ENCODE measurements at places on chromosomes 4 and X.

DNA sequence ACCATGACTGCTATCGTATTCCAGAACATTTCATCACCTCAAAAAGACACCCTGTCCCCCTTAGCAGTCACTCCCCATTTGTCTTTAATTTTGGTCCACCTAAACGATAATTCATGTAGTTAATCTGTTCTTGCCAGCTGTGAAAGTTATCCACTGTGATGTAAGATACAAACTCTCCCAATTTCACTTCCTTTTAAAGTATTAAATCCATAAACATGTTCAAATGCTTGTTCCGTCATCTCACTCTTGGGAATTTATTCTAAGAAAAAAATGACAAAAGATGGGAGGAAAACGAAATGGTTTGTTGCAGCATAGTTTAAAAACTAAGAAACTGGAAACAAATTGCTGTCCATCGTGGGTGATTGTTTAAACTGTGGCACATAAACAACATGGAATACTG is 53.7 kb upstream of the IRF2 start:
- no peak for DNase-seq

DNA sequence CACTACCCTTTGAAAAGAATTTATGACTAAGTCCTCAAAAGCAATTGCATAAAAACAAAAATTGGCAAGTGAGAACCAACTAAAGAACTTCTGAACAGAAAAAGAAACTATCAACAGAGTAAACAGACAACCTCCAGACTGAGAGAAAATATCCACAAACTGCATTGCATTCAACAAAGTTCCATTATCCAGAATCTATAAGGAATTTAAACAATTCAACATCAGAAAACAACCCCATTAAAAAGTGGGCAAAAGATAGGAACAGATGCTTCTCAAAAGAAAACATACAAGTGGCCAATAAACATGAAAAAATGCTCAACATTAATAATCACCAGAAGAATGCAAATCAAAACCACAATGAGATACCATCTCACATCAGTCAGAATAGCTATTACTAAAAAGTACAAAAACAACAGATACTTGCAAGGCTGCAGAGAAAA is 130.2 kb downstream of the GASK1B start:
- DNase-seq, result no peak

GRCh38 chr4:648579-649292 is 23.4 kb downstream of the PDE6B start:
- no peak for DNase-seq

DNA sequence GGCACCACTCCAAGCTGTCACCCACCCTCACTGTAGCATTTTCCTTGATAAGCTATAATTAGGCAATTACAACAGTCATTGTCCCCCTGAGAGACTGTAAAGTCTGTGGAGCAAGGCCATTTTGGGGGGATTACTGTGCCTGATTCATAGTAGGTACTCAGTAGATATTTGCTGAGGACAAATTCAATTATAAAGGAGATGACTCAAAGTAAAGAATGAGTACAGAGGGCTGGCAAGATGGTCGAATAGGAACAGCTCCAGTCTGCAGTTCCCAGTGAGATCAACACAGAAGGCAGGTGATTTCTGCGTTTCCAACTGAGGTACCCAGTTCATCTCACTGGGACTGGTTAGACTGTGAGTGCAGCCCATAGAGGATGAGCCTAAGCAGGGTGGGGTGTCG is 42.0 kb downstream of the MAOB start:
- DNase-seq, result no peak

DNA sequence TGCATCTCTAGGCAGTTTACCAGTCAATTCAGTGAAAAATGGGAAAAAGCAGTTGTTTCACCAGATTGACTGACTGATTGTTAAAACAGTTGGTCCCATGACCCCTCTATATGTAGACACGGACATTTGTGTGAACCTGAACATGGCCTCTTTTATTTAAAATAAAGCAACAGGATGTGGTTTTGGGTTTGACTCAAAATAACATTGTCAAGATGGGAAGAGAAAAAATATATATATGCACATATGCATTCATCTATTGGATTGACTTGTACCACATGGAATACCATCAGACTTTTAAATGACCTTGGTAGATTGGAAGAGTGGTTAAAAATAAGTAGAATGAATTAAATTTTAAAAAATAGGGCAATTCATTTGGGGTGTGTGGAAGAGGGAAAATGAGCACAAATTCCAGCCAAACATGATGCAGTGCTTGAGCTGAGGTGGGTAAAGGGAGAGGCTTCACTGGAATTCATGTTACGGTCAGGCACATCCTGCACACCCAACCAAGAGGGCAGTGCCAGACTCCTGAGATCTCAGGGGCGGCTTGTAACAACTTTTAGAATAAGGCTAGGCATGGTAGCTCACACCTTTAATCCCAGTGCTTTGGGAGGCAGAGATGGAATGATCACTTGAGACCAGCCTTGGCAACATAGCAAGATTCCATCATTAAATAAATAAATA is 560.7 kb upstream of the TENM3 start:
- no peak for DNase-seq

GRCh38 chr4:113094802-113095201 is 45.3 kb downstream of the ANK2 start:
- DNase-seq, result no peak

DNA sequence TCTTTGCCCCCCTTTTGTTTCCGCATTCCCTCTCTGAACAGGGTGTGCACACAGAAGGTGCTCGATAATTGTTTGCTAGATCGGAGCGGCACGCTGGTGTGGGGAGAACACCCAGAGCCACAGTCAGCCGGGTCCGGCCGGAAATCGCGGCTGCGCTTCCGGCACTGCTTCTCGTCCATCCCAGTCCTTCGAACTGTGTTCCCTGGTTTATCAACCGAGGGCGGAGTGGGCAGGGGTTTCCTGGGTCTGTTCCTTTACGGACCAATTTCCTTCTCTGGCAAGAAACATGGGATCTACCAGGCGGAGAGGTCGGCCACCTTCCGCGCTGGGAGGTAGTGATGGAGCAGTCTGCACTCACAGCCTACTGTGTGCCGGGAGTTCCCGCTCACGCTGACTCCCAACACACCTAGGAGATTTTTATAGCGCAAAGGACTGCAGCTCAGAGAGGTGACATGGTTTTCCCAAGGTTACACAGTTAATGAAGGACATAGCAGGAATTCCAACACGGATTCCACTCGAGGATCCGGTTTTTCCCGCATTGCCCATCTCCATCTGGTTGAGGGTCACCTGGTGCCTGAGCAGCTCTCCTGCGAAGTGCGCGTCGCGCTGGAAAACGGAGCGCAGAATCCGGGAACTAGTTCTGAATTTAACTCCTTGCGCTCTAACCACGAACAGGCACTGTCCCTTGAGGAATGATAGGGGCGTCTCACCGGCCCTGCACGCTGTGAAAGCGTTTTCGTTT is 6.8 kb downstream of the MSX1 start:
- no peak for DNase-seq

DNA sequence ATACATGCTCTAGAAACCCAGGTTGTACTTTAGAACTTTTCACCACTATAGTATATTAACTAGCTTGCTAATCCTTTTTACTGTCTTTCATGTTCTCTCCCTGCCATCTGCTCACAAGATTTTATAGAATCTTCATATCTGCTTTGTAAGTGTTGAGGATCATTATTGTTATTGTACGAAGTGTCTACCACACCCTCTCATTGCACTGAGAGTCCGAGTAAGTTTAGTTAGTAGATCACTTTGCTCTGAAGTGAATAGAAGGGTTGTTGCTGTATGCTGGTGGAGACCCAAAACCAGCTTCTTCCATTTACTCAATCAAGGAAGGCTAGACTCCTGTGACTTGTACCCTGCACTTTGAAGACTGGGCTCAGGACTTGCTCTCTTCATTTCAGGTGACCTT is 17.1 kb downstream of the GAB1 start:
- DNase-seq, result no peak

DNA sequence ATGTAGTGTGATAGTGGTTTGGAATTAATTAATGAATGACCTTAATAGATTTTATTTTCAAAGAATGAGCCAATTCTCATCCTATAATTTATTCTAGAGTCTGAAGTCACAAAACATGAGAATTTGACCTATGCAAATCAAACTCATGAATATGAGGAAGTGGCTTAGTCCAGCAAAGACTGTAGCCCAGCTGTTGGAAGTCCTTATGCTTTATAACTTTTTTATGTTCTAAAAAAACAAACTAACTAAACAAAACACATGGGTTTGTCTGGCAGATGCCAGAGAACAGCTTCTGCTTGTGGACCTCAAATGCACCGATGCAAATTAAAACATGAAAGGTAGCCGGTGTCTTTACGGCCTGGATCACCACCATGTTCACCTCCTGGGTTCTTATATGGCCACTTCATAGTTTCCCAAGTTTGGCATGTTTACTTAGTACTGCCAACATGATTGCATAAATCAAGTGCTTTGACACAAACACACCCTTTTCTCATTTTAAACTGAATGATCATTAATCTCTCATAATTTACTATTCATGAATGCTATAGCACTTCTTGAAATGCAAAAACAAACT is 277.4 kb downstream of the PAPSS1 start:
- DNase-seq, result no peak

DNA sequence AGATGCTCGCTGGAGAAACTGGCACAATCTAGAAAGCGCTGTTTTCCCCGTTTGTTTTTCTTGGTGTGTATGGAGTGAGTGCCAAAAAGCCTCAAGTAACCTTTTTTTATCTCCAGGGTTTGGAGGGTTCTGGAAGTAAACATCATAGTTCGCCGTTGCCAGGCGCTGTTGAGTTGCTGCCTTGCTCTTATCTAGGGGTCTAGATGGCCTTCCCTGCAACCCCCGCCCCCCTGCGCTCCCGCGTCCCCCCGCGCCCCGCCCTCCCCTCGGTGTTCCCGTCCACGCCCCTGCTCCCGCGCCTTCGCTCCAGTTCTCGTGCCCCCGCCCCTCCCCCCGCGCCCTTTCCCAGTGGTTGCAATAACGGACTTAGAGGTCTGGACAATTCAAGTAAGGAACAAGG is 555 bp upstream of the GCNA start:
- no peak for DNase-seq

DNA sequence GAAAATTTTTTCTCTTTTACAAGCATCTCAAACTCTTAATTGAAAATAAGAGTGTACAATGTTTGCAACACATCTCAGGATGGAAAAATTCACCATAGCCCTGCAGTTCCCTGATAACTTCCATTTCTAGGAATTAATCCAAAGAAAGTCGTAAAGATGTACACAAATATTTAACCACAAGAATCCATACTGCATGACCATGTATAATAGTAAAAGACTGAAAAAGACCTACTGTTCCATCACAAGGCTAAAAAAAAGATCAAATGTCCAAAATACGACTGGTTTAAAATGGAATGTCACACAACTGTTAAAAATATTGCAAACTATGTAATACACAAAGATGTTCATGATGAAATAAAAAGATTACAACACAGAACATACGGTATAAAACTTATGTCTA is 32.1 kb downstream of the HUWE1 start:
- DNase-seq, result no peak

DNA sequence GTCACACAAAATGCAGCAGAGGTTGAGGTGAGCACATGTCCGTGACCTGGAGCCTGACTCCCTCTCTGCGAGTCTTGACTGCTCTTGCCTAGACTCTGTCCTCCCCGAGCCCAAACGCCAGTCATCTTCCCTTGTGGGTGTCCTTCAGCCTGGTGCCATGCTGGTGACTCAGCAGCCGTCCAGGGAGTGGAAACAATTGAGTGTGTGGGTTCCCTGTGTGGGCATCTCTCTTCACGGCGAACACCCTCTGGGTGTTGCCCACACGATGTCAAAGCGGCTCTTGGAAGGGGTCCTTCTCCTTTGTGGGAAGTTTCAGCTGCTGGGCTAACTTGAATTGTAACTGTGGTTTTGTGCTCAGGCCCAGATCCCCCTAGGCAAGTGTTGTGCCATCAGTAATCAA is 17.5 kb upstream of the MSANTD1 start:
- no peak for DNase-seq

GRCh38 chrX:131332331-131332730 is 43.2 kb upstream of the IGSF1 start:
- no peak for DNase-seq

GRCh38 chr4:100849319-100849718 is 331.5 kb upstream of the EMCN start:
- no peak for DNase-seq

DNA sequence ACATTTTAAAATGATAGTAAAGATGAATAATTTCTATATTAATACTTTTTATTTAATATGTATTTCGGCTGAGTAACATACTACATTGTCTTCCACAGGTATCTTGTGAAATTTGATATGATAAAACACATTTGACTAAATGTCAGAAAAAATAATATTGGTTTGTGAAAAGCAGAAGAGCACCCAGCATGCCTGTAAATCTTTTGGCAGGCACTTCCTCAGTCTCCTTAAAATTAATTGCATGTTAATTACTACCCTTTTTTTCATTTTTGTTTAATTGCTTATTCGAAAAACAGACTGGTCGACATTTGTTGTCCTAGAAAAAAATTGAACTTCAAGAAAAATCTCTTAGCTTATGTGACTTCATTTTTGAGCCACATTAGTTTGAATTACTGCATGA is 40.6 kb downstream of the CLCN3 start:
- no peak for DNase-seq

DNA sequence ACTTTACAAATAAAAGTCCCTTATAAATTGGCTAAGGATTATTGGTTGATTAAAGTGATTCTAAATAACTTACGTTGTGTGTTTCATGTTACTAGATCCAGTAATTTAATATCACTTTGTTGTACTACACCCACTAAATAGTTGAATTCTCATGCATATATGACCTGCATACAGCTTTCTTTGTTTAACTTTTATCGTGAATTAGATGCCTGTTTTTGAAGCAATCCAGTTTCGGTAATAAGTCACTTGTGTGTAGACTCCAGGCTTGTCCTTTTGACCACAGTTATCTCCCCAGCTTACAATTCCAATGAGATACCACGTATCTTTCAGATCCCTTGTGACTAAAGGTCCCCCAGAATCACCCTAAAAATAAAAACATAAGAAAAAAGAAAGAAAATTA is 27.3 kb upstream of the TMPRSS11D start:
- DNase-seq, result no peak

GRCh38 chr4:83297548-83298260 is 13.1 kb upstream of the COQ2 start:
- DNase-seq, result no peak

DNA sequence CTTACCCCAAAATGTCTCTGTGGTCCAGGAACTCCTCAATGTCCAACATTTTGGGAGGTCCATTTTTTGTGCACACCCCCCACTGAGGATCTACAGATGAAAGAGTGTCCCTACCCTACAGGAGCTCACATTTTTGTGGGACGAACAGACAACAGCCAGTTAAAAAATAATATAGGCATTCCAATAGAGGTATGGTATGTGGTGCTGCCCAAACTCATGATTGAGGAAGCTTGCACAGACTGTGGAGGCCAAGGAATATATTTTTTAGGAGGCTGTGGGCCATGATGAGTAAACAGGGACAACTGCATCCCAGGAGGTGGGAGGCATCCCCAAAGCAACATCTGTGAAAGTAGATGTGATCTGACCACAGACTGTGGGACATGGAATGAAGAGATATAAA is 181.0 kb upstream of the HCCS start:
- no peak for DNase-seq

GRCh38 chr4:114839986-114840385 is 241.4 kb downstream of the UGT8 start:
- no peak for DNase-seq

All from progenitor cell of endocrine pancreas (in vitro differentiated cells).